ENCODE measurements at places on chromosomes 4 and X.
A peak's percentile ranks its signal among the peaks of the same experiment; 100 is the strongest.

GRCh38 chrX:129622757-129623301, 31.9 kb downstream of the APLN start:
- DNase-seq: peak; percentile 77

- no peak for DNase-seq
Measured at GRCh38 chr4:147778942-147779341, 47.1 kb downstream of the ARHGAP10 start.

GRCh38 chr4:102809691-102810090, 17.7 kb downstream of the UBE2D3 start:
- no peak for DNase-seq

DNA sequence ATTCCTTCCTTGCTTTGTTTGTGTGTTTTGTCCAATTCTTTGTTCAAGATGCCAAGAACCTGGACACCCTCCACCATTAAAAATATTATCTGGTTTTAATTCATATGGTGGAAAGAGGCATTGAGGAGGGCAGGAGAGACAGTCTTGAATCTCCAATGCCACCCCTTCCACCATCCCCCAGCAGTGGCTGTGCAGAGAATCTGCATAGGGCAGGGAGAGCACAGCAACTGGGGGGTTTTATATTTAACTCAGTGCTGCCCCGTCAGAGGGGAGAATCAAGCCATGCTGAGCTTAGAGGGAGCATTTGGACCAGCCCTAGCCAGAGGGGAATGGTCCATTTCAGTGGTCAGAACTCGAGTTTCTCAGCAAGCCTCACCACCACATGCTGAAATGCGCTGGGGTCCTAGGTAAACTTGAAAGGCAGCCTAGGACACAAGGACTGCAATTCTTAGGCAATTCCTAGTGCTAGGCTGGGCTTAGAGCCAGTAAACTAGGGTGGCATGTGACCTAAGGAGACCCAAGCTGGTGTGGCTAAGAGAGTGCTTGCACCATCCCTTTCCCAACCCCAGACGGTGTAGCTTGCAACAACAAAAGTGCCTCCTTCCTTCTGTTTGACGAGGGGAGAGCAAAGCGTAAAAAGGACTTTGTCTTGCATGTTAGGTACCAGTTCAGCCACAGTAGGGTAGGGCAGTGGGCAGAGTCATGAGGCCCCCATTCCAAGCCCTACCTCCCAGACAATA, 34.2 kb downstream of the CCDC158 start:
- peak; percentile 8 for DNase-seq

- DNase-seq: peak; percentile 97
Measured at GRCh38 chrX:42096265-42096920, 173.0 kb upstream of the CASK start.

- DNase-seq: no peak
Measured at GRCh38 chr4:142350871-142351270, 495.2 kb downstream of the INPP4B start.

GRCh38 chr4:83833920-83834319, 298.0 kb downstream of the GPAT3 start:
- no peak for DNase-seq

DNA sequence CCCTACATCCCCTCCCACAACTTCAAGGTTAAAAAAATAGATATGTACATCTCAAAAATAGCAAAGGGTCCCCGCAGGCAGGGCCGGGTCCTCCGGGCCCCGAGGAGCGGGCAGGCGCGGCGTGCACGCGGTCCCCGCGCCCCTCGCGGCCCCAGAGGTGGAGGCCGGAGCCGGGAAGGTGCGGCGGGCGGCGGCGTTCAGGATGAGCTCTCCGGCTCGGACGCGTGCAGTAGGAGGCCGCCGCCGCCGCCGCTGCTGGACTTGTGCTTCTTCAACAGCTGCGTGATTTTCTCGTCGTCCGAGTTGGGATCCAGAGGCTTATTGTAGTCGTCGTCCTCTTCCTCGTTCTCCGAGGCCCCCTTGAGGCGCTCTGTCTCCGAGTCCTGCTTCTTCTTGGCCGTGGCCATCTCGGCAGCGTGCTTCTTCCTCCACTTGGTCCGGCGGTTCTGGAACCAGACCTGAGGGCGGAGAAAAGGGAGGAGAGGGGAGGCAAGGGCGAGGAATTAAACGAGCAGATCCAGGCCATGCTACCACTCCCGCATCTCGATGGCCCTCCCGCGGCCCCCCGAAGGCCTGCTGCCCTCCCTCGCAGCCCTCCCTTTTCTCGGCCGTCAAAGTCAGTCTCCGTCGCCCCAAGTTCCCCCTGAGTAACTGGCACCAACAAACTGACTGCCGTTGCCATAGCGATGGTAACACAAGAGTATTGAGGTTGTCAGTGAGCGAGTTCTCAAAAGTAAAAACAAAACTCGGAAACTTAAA, 5.8 kb downstream of the NKX6-1 start:
- no peak for DNase-seq

DNA sequence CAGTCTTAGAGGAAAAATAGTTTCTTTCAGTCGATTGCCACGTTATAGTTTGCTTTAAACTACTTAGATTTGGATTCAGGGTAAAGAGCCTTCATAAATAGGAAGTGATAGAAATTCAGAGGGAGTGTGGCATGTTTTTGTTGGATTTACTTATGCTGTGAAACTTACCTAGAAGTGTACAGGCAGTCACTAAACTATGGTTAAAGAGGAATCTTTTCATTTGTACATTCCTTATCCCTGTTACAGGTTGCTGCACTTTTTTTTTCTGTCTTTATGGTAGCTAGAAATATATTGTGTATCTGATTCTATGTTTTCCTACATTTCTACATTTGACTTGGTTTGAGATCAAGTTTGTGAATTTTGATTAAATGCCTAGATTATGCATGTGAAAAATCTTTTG, 19.1 kb downstream of the WWC2 start:
- no peak for DNase-seq

DNA sequence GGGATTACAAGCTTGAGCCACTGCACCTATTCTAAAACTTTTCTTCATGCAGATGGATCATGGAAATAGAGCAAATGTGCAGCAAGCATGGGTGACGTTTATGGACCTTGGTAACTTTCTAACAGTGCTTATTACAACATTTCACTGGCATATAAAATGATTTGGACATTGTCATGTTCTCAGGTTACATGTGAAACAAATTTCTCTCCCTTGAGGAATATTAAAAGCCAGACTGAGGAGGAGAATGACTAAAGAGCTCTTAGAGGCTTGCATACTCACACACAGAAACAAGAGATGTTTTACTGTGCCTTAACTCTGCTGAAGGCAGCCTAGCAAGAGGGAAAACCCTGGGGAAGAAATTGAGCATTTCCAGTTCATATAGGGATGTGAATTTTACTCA, 38.6 kb upstream of the GPR101 start:
- DNase-seq: no peak

DNA sequence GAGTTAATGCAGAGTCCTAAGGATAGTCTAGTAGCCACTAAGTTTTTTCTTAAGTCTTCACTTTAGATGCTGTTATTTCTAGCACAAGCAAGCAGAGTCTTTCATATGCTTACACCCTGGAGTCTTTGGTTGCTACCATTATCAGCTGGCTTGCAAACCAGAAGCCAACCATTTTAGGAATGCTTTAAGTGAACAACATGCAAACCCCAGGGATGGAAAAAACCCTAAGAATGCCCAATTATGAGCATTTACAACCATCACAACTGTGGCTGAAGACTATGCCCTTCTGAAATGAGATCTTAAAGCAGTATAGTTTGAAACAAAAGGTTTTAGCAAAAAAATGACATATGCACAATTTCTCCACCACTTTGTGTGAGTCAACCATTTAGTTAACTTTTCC, 6.6 kb downstream of the MID1IP1 start:
- no peak for DNase-seq

- DNase-seq: no peak
Measured at GRCh38 chrX:129688097-129688496, 33.3 kb upstream of the APLN start.

GRCh38 chr4:81466841-81467671, 4.7 kb downstream of the RASGEF1B start:
- DNase-seq: peak; percentile 55

DNA sequence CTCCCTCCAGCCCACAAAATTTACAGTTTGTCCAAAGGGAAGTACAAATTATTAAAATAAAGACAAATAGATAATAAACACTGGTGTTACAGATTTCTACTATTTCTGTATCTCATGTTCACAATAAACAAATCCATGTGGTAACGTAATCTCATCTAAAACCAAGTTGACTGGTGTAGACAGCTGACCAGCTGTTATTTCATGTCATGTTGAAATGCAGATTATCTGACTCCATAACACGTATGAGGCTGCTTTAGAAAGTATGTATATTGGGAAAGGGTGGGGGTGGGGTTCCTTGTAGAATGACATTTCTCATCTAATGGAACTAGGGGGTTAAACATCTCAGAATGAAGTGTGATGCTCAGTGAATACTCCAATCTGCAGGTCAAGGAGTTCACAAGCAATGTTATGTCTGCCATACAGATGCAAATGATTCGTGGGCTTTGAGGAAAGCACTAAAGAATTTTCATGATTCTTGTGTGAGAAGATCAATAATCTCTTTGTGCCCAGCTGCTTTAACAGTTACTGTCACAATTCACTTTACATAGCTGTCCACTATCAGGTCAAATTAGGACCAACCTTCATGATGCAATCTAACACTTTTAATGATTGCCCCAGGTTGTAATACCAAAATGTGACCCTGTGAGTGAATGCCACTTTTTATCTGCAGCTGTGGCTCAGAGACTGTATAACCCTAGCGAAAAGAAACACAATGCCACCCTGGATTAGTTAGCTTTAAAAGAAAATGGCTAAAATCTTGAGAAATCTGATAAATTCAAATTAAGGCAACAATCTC, 114.0 kb downstream of the ENOX2 start:
- DNase-seq: peak; percentile 19

DNA sequence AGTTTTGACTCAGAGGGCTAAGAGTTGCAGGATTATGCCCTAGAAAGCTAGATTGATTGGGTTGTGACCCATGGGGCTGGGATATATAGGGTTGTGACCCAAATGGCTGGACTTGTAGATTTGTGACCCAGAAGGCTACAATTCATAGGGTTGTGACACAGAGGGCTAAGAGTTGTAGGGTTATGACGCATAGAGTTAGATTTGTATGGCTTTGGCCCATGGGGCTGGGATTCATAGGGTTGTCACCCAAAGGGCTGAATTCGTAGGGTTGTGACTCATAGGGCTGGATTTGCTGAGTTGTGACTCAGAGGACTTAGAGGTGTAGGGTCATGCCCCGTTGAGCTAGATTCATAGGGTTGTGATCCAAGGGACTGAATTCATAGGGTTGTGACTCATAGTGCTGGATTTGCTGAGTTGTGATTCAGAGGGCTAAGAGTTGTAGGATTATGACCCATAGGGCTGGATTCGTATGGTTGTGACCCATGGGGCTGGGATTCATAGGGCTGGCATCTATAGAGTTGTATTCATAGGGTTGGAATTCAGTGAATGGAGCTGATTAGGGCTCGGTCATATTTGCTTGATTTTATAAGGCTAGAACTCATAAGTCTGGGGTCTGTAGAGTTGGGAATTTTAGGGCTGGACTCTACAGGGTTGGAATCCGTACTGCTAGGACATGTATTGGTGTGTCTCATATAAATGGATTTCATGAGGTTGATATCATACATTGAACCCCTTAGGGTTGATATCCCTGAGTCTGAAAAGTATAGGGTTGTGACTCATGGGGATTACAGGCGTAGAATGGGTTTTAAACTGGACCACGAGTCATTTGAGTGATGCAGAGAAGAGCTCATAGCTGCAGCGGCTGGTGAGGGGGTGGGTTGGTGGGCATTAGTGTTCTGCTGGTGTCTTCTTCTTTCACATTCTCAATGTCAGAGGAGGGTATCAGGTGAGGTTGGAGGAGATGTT, 125.7 kb downstream of the CRLF2 start:
- no peak for DNase-seq

GRCh38 chrX:119573840-119574393, 446 bp upstream of the UBE2A start:
- DNase-seq: peak; percentile 48

GRCh38 chr4:24646798-24647460, 62.6 kb upstream of the DHX15 start:
- DNase-seq: no peak

DNA sequence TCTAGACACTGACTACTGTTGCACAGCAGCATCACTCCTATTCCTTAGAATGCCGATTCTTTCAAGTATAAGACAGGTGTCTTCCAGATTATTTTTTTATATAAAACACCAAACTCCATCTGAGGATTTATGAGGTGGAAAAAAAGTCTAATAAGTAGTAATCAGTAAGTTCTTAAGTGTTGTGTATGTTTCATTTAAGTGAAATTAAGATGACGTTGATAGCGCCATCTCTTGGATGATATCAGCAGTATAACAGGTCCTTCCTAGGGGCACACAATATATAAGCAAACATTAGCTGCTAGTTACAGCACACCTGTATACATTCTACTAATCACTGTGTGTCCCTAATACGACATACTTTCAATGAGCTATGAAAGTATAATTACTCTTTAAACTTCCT, 99.6 kb upstream of the STS start:
- no peak for DNase-seq

DNA sequence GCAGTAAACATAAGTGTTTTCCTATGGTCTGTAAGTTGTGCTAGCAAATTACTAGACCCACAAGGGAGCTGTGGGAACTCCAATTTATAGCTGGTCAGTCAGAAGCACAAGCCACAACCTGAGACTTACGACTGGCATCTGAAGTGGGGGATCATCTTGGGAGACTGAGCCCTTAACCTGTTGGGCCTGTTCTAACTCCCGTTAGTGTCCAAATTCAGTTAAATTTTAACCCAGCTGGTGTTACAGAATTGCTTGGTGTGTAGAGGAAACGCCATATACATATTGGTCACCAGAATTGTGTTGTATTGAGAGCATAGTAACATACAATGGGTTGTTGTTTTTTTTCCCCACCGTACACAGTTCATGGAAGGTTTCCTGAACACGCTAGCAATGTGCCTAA, 25.1 kb upstream of the NFXL1 start:
- DNase-seq: no peak

DNA sequence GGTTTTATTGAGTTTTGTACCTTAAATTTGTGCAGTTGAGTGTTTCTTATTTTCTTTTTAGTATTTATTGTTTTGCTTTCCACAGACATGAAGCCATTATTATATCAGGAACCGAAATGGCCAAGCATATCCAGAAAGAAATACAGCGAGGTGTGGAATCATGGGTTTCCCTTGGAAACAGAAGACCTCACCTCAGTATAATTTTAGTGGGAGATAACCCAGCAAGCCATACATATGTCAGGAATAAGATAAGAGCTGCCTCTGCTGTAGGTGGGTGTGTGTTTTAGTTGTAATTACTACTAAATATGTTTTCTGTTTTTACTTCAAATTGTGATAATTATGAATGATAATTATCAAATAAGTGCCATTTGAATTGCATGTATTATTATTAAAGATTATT, 16.5 kb downstream of the MTHFD2L start:
- DNase-seq: no peak

- no peak for DNase-seq
Measured at GRCh38 chr4:10889819-10890218, 205.3 kb upstream of the CLNK start.

DNA sequence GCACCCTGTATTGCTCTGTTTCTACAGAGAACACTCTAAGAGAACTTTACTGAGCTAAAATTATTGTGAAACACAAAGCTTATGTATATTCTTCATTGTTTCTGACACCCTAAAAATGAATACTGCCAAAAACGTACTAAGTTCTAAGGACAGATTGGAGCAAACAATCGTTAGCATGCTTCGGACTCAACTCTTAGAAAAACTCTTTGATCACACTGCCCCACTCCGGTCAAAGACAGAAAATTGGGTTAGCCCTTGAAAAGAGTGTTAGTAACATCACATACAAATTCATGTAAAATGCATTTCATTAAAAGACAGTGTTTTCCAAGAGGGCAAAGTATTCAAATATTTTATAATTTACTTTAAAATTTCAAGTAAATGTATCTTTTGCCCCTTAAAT, 177.4 kb downstream of the DCHS2 start:
- peak; percentile 3 for DNase-seq

Data from amniotic epithelial cell (primary cell).